ENCODE measurements at places on chromosomes 6 and 20. TPM values are rescaled to one million over a fixed set of nuclear protein-coding genes. Genes with fewer than 3 reads are reported as not detected.

Gene GLP1R
- 0.18 TPM for total RNA-seq

Gene THBD
- total RNA-seq, result 101 TPM

Gene SIRPD
- total RNA-seq, result 0.28 TPM

Gene LY6G6C
- total RNA-seq, result not detected

Gene NOTCH4
- total RNA-seq, result 43.0 TPM

Gene DEFB127
- total RNA-seq, result not detected

Gene VSTM2L
- 8.0 TPM for total RNA-seq

Gene MROH8
- total RNA-seq, result 3.3 TPM

Gene XKR7
- 0.03 TPM for total RNA-seq

Gene KCNK5
- total RNA-seq, result 20.5 TPM

Gene NHSL1
- total RNA-seq, result 46.4 TPM

Gene SDCBP2
- 3.5 TPM for total RNA-seq

Gene SULF2
- 20.4 TPM for total RNA-seq

Gene TFAP2C
- 6.3 TPM for total RNA-seq

DNA sequence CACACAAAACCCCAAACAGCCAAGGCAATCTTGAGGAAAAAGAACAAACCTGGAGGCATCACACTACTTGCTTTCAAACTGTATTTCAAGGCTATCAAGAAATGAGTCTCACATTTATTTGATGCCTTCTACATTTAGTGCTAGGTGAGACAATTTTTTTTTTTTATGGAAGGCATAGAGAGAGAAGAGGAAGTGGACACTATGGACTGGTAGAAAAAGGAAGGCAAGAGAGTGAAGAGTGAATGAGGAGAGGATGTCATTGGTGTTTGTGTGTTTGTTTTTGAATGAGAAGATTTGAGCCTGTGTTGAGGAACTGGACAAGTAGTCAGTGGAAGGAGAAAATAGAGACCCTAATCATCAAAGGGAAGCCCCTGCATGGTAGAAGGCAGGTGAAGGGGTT, 182.0 kb upstream of the JAG1 start:
- no peak overlapping the region for H3K4me3 ChIP-seq
- no peak for DNase-seq
- no peaks in the 10 kb centered on the region for H3K27me3 ChIP-seq
- no peaks in the 10 kb centered on the region for H3K36me3 ChIP-seq
- no peaks in the 10 kb centered on the region for H3K4me1 ChIP-seq

DNA sequence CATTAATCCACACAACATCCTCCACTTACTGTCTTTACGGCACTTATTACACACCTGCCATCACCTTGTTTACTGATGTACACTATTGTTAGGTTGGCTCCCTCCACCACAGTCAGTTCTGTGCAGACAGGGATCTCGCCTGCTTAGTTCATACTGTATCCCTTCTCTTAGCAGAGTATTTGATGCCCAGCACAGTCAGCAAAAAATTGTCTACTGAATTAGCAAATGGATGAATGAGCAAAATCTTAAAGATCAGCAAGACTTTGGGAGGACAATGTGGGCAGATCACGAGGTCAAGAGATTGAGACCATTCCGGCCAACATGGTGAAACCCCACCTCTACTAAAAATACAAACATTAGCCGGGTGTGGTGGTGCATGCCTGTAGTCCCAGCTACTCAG, 109.8 kb upstream of the ATXN1 start:
- no peak overlapping the region for H3K4me3 ChIP-seq
- no peaks in the 10 kb centered on the region for H3K36me3 ChIP-seq
- H3K27me3 ChIP-seq, result no peaks in the 10 kb centered on the region
- H3K4me1 ChIP-seq, result peaks cover 4% of the 10 kb centered on the region
- H3K27ac ChIP-seq, result no peak overlapping the region
- no peak for DNase-seq

- no peak overlapping the region for H3K4me3 ChIP-seq
- H3K27ac ChIP-seq, result peak overlapping the region; percentile 1
- H3K27me3 ChIP-seq, result no peaks in the 10 kb centered on the region
- DNase-seq, result peak; percentile 50
- H3K4me1 ChIP-seq, result peaks cover 2% of the 10 kb centered on the region
Observed at GRCh38 chr6:62615366-62616015, 329.5 kb upstream of the KHDRBS2 start.

DNA sequence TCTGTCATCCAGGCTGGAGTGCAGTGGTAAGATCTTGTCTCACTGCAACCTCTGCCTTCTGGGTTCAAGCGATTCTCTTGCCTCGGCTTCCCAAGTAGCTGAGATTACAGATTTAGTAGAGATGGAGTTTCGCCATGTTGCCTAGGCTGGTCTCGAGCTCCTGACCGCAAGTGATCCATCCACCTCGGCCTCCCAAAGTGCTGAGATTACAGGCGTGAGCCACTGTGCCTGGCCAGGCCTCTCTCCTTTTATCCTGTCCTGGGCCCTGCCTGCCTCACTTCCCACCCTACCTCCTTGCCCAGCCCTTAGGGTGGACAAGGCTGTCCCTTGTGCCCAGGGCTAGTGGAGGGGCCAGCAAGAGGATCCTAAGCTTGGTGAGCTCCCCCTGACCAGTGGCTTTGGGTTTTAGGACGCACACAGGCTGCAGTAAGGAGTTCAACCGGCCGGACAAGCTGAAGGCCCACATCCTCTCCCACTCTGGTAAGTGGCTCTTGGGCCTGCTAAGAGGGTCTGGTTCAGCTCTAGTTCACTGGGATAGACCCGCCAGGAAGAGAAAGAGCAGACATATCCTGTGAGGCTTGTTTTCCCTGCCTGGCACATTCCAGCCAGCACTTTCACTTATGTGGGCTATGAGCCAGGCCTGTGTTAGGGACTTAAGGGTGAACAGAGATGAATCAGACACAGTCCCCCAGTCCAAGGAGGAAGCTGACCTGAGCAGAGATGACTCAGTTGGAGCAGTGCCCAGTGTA, 21.9 kb upstream of the CHMP4B start:
- H3K36me3 ChIP-seq, result no peaks in the 10 kb centered on the region
- no peak overlapping the region for H3K4me3 ChIP-seq
- H3K27ac ChIP-seq, result peak overlapping the region; percentile 57
- DNase-seq, result peak; percentile 86
- H3K27me3 ChIP-seq, result no peaks in the 10 kb centered on the region
- peaks cover 21% of the 10 kb centered on the region for H3K4me1 ChIP-seq

- no peak overlapping the region for H3K27ac ChIP-seq
- no peak overlapping the region for H3K4me3 ChIP-seq
- DNase-seq, result no peak
- no peaks in the 10 kb centered on the region for H3K36me3 ChIP-seq
- no peaks in the 10 kb centered on the region for H3K4me1 ChIP-seq
Observed at GRCh38 chr6:69861986-69862385, 4.4 kb upstream of the COL19A1 start.

- DNase-seq, result no peak
- peaks cover 8% of the 10 kb centered on the region for H3K4me1 ChIP-seq
- no peaks in the 10 kb centered on the region for H3K36me3 ChIP-seq
- no peak overlapping the region for H3K27ac ChIP-seq
- H3K27me3 ChIP-seq, result no peaks in the 10 kb centered on the region
Observed at GRCh38 chr6:14277405-14277930, 159.9 kb downstream of the CD83 start.

GRCh38 chr20:32707691-32708581, 34.2 kb upstream of the C20orf203 start:
- no peak overlapping the region for H3K27ac ChIP-seq
- no peaks in the 10 kb centered on the region for H3K27me3 ChIP-seq
- no peak for DNase-seq
- H3K36me3 ChIP-seq, result peaks cover 11% of the 10 kb centered on the region

DNA sequence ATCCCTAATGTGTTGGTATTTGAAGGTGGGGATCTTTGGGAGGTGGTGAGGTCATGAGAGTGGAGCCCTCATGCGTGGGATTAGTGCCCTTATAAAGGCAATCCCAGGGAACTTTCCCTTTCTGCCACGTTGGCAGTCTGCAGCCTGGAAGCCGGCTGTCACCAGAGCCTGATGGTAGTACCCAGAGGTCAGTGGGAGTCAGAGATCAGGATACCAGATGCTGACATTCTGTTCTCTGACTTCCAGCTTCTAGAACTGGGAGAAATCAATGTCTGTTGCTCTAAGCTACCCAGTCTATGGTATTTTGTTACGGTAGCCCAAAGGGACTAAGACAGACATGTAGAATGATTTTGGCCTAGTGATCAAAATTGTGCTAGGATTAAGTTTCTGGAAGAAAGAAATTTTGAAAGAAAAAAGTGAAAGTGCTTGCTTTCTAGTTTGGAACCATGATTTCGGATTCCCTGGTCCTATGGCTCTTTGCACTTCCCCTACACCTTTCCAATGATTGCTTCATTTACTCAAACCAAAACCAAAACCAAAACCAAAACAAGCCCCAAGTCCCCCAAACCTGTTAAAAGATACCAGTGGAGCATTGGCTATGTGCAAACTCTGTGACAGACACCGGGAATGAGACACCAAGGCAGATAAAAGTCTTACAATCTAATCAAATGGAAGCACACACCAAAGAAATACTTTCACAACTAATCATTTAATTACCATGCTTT, 173.7 kb upstream of the ZNF217 start:
- no peak overlapping the region for H3K27ac ChIP-seq
- H3K36me3 ChIP-seq, result no peaks in the 10 kb centered on the region
- H3K27me3 ChIP-seq, result no peaks in the 10 kb centered on the region
- H3K4me1 ChIP-seq, result peaks cover 2% of the 10 kb centered on the region
- no peak for DNase-seq
- H3K4me3 ChIP-seq, result no peak overlapping the region

DNA sequence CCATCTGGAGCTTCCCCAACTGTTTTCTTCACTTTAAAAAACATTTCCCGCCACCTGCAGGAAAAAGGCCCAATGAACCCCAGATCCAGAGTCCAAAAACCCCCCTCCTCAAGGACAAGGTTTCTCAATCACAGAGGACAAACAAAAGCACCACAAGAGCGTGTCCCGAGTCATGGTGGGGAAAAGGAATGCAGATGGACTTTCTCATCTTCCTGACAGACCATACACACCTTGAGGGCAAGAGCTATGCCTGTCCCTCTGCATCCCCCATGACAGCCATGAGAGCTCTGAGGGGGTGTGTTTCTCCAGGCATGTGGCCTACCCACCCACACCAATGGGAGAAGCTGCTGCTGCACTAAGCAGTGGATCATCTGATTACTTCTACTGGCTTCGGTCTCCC, 9.0 kb downstream of the PEX6 start:
- no peak overlapping the region for H3K4me3 ChIP-seq
- no peaks in the 10 kb centered on the region for H3K27me3 ChIP-seq
- no peak overlapping the region for H3K27ac ChIP-seq
- no peaks in the 10 kb centered on the region for H3K4me1 ChIP-seq
- DNase-seq, result no peak
- H3K36me3 ChIP-seq, result peaks cover 12% of the 10 kb centered on the region

DNA sequence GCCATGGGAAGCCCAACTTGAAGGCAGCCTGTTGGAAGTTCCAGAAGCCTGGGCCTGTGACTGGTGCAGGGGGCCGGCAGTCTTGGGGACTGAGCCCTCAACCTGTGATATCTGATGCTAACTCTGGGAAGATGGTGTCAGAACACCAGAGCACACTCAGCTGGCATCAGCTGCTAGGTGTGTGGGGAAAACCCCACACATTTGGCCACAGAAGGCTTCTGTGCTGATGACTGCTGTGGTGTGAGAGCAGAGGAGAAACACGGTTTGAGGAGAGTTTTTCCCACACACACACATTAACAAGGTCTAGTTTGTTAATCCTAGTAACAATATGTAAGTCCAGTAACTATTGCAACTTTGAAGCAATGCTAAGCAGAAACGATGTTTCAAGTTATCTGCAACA, 78.0 kb downstream of the PSMB1 start:
- H3K36me3 ChIP-seq, result no peaks in the 10 kb centered on the region
- H3K27ac ChIP-seq, result no peak overlapping the region
- no peaks in the 10 kb centered on the region for H3K27me3 ChIP-seq
- no peak overlapping the region for H3K4me3 ChIP-seq
- no peak for DNase-seq

GRCh38 chr6:96834070-96834469, 3.2 kb downstream of the GPR63 start:
- H3K36me3 ChIP-seq, result no peaks in the 10 kb centered on the region
- H3K27me3 ChIP-seq, result no peaks in the 10 kb centered on the region
- H3K4me1 ChIP-seq, result no peaks in the 10 kb centered on the region
- no peak overlapping the region for H3K27ac ChIP-seq
- DNase-seq, result no peak

- no peaks in the 10 kb centered on the region for H3K4me1 ChIP-seq
- H3K27me3 ChIP-seq, result no peaks in the 10 kb centered on the region
- no peak overlapping the region for H3K27ac ChIP-seq
Observed at GRCh38 chr6:104483225-104483834, 376.4 kb downstream of the HACE1 start.

- H3K36me3 ChIP-seq, result peaks cover 2% of the 10 kb centered on the region
- DNase-seq, result peak; percentile 66
- H3K4me3 ChIP-seq, result no peak overlapping the region
- no peaks in the 10 kb centered on the region for H3K27me3 ChIP-seq
Observed at GRCh38 chr20:13425381-13426135, 204.5 kb downstream of the ISM1 start.

DNA sequence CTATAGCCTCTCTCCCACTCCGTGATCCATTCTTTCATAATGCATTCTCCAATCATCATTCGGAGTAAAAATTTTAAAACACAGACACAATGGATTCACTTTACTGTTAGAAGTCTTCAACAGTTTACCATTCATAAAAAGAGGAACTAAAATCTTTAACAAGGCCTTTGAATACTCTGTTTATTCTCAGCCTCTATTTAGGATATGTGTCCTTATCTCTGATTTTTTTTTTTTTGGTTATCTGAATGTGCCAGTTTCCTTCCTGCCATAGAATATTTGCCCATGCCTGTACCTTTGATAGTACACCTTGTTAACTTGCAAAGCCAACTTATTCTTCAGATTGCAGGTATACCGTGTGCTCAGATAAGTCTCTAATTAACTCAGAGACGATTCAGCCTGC, 11.1 kb downstream of the CRISP1 start:
- no peak overlapping the region for H3K4me3 ChIP-seq
- H3K27me3 ChIP-seq, result no peaks in the 10 kb centered on the region

GRCh38 chr20:56552911-56553629, 20.0 kb downstream of the FAM209B start:
- H3K4me3 ChIP-seq, result no peak overlapping the region
- no peak overlapping the region for H3K27ac ChIP-seq
- DNase-seq, result no peak
- H3K36me3 ChIP-seq, result no peaks in the 10 kb centered on the region
- peaks cover 1% of the 10 kb centered on the region for H3K4me1 ChIP-seq

GRCh38 chr20:24950128-24950835, 1.2 kb downstream of the CST7 start:
- no peak overlapping the region for H3K4me3 ChIP-seq
- H3K36me3 ChIP-seq, result peaks cover 6% of the 10 kb centered on the region
- peak; percentile 10 for DNase-seq
- H3K4me1 ChIP-seq, result no peaks in the 10 kb centered on the region
- no peak overlapping the region for H3K27ac ChIP-seq

- H3K27ac ChIP-seq, result no peak overlapping the region
- H3K36me3 ChIP-seq, result no peaks in the 10 kb centered on the region
- H3K4me3 ChIP-seq, result no peak overlapping the region
- no peaks in the 10 kb centered on the region for H3K4me1 ChIP-seq
- no peak for DNase-seq
- no peaks in the 10 kb centered on the region for H3K27me3 ChIP-seq
Observed at GRCh38 chr6:1118287-1118647, 193.6 kb upstream of the FOXQ1 start.

- no peak overlapping the region for H3K4me3 ChIP-seq
- no peaks in the 10 kb centered on the region for H3K36me3 ChIP-seq
- peaks cover 10% of the 10 kb centered on the region for H3K4me1 ChIP-seq
- peak; percentile 33 for DNase-seq
- no peak overlapping the region for H3K27ac ChIP-seq
Observed at GRCh38 chr6:37135835-37136694, 33.9 kb upstream of the PIM1 start.

- no peaks in the 10 kb centered on the region for H3K27me3 ChIP-seq
- DNase-seq, result no peak
- H3K27ac ChIP-seq, result no peak overlapping the region
- no peaks in the 10 kb centered on the region for H3K36me3 ChIP-seq
- no peaks in the 10 kb centered on the region for H3K4me1 ChIP-seq
- H3K4me3 ChIP-seq, result no peak overlapping the region
Observed at GRCh38 chr6:1726341-1726768, 116.6 kb downstream of the FOXC1 start.
